ENCODE measurements at places on chromosomes 2 and 18.

DNA sequence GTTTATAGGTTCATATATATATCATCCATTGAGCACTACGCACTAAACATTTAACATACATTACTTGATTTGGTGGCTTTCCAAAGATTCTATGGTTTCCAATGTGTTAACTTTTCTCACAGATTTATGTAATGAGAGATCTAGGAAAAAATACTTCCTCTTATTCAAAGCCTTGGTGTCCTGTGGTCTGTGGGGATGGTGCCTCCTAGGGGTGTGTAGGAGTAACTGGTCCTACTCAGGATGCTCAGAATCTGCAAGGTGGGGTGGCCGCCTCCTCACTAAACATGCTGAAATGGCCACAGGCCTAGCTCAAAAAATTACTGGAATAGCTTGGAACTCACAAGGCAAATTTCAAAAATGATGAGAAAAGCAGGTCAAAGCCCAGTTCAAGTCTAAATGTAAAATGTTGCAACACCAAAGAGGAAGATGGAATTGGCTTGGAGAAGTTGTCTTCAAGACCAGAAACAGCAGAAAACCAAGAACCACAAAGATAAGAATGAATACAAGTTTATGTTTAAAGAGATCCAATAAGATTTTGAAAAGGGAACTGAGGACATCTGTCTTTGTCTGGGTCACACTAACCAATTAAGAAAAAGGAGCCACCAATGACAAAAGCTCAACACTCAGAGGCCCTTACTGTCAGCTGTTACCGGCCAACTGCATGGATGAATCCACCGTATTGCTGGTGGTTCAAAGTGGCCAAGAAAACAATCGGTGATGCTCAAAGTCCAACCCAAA, 11.5 kb downstream of the GPR55 start:
- no peak for DNase-seq

GRCh38 chr2:238446371-238446770, 19.6 kb downstream of the ASB1 start:
- DNase-seq, result no peak

DNA sequence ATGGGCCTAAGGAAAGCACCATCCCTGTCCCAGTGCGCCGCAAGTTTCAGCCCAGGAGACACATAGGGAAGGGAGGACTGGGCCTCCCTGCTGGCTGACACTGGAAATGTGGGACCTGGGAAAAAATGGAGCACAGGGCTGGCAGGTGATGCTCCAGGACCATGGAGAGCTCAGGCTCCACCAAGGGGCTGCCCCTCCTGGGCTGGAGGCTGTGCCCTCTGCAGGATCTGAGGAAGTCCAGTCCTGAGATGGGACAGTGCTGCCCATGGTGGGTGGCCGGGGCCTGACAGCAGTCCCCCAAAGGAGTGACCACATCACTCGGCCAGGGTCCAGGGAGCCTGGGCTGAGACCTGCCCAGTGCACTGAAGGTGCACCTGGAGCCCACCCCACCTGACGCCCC, 108.6 kb upstream of the TEKT4 start:
- DNase-seq, result no peak

DNA sequence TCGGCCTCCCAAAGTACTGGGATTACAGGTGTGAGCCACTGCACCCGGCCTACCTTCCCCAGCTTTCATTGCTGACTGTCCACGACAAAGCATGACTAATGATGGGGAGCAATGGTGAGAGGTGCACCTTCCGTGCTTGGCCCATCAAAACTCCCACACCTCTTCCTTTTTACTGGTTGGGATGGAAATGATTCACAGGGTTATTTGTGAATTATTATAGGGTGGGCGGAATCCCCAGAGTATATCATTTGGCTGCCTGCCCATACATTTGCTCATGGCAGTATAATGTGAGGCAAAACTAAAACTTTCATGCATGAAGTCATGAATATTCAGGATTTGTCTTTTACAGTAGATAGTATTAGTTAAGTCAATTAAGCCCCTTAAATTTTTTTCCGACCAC, 334.2 kb upstream of the NETO1 start:
- no peak for DNase-seq

DNA sequence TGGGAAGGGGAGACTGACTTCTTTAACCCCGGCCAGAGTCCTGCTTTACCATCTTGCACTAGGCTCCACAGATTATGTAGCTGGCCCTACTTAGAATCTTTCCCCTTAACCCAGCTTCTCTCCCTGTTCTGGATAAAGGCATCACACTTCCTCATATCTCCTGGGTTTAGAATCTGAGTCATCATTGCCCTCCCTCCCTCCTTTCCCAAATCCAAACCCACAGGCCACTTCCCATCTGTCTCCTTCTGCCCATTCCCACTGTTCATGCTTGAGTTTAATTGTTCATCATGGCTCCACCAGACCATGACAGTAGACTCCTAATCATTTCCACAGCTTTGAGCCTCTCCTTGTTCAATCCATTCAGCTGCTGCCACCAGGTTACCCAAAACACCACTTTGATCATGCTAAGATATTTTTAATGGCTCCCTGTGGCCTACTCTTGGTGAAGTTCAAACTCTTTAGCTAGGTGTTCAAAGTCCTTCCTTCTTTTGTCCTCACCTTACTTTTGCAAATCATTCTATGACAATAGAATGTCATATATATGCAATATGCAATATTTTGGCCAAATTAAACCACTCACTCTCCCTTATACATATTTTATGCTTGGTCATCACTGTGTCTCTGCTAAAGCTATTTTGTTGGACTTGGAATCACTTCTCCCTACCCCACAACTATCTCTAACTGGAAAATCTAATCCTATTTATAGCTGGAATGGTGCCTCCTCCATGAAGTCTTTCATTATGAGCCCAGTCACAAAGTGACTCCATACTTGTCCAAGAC, 5.5 kb downstream of the PDE11A start:
- DNase-seq, result no peak
